ENCODE measurements at places on chromosomes 5 and 9. TPM values are rescaled to one million over a fixed set of nuclear protein-coding genes. Genes with fewer than 3 reads are reported as not detected.

Gene SPATA31C1
- not detected for total RNA-seq

Gene PNPLA7
- 1.2 TPM for total RNA-seq

Gene ZFP37
- 3.5 TPM for total RNA-seq

Gene TAF11L10
- total RNA-seq = not detected

GRCh38 chr5:36870399-36871040 lies 6.0 kb upstream of the NIPBL start:
- peak; percentile 75 for DNase-seq

GRCh38 chr9:129506892-129507291 lies 114.0 kb downstream of the C9orf50 start:
- DNase-seq = peak; percentile 67

- peak; percentile 81 for DNase-seq
Measured at GRCh38 chr5:179914032-179914755, 6.5 kb upstream of the TBC1D9B start.
